ENCODE measurements at places on chromosomes 4 and X.
A peak's percentile ranks its signal among the peaks of the same experiment; 100 is the strongest.

- DNase-seq: peak; percentile 33
These were observed 78.1 kb downstream of the BMP15 start for GRCh38 chrX:50988649-50989048.

- DNase-seq: peak; percentile 27
These were observed 708 bp downstream of the TMSB4X start for GRCh38 chrX:12975670-12975965.

GRCh38 chr4:55445921-55446577, 50.3 kb downstream of the TMEM165 start:
- DNase-seq: no peak

GRCh38 chr4:184346682-184347081, 127.7 kb downstream of the IRF2 start:
- no peak for DNase-seq

DNA sequence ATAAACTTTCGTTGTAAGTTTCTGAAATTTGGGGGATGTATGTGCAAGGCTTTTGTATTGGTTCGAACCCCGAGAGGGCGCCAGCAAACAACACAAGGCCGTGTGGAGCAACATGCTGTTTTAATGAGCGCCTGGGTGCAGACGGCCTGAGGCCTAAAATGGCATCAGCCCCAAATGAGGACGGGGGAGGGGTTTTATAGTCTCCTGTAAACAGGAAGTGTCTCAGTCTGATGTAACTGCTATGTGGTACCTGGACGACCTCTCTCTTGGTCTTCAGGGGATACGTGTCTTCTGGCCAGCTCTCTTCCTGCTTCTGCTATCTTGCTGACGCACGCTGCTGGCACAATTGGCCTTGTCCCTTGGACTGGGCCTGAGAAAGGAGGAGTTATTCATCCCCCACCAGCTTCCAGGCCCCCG, 1348.0 kb downstream of the ADGRL3 start:
- no peak for DNase-seq

DNA sequence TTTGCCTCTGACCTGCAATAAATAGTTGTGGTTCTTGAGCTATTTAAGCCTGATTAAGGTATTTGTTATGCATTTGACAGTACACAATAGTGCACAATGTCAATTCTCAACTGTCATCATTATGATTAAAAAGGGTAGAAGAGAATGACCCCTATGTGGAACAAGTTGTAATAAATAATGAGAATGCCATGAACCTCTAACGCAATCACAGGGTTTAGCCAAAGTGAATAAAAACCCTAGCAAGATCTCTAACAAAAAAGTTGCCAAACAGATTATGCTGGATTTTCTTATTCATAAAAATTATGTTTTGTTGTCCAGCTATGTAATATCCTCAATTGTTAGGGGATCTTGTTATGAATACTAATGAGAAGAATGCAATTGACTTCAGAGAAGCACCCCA, 387.4 kb downstream of the GPAT3 start:
- DNase-seq: no peak

DNA sequence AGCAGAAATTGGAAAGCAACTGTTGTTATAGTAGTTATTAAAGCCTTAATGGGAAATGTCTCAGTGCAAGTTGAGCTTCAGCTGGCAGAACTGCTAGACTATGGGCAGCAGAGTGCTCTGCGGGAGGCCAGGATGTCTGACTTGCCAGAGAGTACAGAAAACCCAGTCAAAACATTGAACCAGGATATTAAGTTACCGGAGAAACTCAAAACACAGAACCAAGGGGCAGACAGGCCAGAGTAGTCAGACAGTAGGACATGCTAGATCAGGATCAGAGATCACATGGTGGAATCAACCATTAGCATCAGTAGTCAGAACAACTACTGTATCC, 72.9 kb upstream of the TNIP3 start:
- no peak for DNase-seq

DNA sequence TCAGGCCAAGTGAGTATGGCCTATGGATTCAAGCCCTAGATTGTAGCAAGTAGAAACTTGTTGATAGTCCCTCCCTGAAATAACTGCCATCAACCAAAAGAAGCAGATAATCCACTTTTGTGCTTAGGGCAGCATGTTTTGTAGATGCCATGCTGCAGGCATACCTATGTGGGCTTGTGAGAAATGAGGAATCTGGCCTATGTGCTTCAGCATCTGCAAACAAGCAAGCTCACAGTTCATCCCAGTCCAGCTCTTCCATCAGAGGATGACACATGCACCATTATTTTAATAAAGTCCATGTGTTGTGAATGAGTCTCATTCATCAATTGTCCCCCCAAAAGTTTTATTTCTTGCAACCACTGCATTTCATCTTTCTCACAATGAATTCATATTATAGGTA, 421.9 kb upstream of the DIPK2B start:
- no peak for DNase-seq

GRCh38 chr4:2937986-2938385, 25.2 kb downstream of the NOP14 start:
- no peak for DNase-seq

DNA sequence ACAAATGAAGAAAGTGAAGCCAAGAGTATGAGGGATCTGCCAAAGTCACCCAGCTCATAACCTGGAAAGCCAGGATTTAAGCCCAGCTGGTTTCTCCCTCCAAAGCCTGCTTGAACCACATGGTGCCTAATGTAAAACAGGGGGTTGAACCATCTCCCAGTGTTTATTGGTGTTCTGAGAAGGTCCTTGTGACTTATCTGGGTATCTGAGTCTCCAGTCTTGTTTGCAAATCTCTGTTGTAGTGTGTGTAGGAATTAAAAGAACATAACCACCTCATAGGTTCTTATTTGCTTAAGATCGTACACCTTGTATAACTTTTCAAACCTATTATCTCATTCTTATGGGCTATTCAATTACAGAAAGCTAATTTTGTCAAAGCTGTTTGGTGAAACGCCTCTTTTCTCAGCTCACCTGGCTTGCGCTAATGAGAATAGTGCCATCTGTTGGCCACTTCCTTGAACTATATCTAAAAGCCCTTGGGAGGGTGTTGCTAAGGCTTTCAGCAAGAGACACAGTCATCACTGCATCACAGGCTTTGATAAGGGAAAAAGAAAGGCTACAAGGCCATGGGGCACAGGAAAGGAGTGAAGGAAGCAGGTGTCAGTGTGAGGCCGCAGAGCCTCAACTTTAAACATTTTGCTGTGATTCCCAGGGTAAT, 34.0 kb downstream of the ETDB start:
- DNase-seq: peak; percentile 64

- no peak for DNase-seq
These were observed 69.8 kb upstream of the TTC29 start for GRCh38 chr4:147015491-147015890.

DNA sequence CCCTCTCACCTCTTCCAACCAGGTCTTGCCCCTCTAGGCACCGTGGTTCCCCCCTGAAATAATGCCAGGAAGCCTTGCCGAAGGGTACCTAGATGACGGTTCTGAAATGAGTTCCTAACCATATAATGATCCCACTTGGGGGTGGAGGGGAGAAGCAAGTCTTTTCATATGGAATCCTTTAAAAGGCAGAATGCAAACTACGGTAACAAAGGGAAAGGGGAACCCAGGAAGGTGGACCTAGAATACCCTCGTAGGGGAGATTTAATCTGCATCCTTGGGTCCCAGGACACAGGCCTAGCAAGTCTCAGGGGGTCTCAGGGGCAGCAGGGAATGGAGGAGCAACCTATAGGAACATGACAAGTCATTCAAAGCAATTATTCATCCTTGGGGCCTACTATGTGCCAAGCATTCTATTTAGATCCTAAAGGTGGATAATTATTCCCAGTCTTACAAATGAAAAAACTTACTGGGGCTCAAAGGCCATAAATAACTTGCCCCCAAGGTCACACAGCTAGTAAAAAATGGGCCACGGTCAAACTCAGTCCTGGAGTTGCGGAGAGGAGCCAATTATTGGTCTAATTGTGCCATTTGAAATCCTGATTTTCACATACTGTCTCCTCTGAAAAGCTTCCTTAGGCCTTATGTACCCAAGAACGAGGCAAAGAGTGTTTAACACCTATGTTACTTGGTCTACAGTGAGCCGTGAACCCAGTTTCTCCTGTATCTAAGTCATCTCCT, 8.8 kb downstream of the BCOR start:
- no peak for DNase-seq

DNA sequence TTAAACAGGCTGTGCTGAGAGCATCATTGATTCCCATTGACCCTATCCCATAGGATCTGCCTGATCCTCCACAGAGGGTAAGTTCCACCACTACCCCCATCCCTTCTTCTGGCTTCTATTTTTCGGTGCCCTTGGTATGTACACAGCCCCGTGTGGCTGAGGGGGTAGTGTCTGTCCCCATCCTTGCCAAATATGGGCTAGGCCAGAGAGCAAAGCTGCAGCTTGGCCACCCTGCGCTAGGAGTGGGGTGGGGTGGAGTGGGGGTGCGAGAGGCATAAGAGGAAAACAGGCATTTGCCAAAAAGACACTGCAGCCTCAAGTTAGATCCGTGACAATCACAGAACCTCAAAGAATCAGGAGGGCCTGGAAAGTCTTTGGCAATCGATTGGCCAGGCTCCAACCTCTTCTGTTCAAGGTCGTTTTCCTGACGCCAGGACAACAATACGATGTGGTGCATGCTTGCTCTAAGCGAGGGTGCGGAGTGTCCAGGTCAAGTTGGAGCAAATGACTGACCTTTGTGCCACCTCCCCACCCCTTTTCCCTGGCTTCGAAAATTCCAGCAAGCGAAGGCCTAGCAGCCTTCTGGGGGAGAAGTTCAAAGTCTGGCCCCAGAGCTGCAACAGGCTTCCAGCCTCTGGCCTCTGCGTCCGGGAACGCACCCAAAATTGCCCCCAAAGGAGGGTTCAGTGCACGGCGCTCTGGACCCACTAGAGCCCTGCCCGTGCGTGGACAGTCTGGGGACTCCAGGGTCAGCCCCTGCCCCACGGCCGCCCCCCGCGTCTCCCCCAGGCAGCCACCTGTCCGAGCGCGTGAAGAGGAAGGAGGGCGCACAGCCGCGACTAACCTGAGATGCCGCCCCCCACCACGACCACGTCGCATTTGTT, 598 bp downstream of the MAOB start:
- no peak for DNase-seq

GRCh38 chr4:124686279-124686678, 26.3 kb downstream of the ANKRD50 start:
- DNase-seq: no peak

DNA sequence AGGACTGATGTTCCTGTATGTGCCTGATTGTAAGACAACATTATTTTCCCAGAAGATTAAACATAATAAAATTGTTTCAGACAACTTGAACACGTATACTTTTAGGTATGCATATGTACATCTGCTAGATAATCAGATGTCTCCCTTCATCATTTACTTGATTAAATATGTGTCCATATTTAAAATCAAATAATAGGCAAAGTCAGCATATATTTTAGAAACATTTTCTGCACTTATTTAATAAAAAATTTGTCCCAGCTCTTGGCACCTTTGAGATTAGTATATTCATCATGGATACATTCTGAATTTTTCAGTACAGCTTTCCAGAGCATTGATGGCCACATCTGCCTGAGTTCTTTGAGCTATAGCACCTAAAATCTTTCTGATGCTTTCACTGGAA, 106.0 kb downstream of the ARHGAP10 start:
- no peak for DNase-seq

GRCh38 chr4:184461711-184462441, 12.5 kb downstream of the IRF2 start:
- no peak for DNase-seq

- DNase-seq: no peak
These were observed 246.6 kb downstream of the PARM1 start for GRCh38 chr4:75179510-75179909.

GRCh38 chr4:153676486-153676885, 7.6 kb upstream of the TLR2 start:
- no peak for DNase-seq

DNA sequence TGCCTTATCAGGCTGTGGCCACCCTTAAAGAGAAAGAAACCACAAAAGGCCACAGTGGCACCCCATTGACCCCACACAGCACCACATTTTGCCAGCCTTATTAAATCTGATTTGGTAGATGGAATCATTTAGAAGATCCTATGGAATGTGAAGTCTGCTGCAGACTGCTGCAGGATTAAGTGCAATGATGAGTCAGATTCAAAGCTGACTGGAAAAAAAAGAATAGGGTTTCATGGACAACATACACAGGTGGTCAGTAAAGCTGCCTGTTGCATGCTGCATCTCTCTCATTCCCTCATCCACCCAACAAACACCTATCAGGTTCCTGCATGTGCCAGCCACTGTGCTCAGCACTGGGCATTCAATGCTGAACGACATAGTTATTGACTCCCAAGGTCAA, 56.6 kb downstream of the CHST7 start:
- no peak for DNase-seq

- no peak for DNase-seq
These were observed 199.3 kb downstream of the SPOCK3 start for GRCh38 chr4:167034983-167035382.

- DNase-seq: no peak
These were observed 78.9 kb downstream of the MBNL3 start for GRCh38 chrX:132409780-132410556.
